Activated CD8-positive, alpha-beta T cell treated with anti-CD3 and anti-CD28 coated beads for 36 hours (primary cell): ENCODE measurements at places on chromosomes 13 and 19. TPM values are rescaled to one million over a fixed set of nuclear protein-coding genes. Genes with fewer than 3 reads are reported as not detected.

The LSR gene
- total RNA-seq = 20.6 TPM

DNA sequence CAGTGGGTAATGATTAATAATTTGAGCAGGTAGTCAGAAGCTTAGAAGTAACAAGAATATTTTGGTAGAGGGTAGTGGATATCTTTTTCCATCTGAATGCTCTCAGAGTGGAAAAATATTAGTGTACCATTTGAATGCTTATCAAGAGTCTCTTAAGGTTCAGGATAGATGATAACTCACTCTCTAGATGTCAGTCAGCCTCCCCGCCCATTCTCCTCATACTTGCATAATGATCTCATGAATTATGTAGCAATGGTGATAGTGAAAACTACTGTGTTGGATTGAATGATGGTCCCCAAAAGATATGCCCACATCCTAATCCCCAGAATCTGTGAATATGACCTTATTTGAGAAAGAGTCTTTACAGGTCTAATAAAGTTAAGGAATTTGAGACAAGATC lies 132.7 kb upstream of the KLF12 start:
- no peak overlapping the region for H3K4me3 ChIP-seq
- H3K27me3 ChIP-seq = no peaks in the 10 kb centered on the region
- DNase-seq = no peak
- no peak overlapping the region for H3K27ac ChIP-seq

GRCh38 chr13:31898378-31899071 lies 133.0 kb upstream of the FRY start:
- no peaks in the 10 kb centered on the region for H3K36me3 ChIP-seq
- no peak overlapping the region for H3K27ac ChIP-seq
- no peak overlapping the region for H3K4me3 ChIP-seq
- H3K27me3 ChIP-seq = no peaks in the 10 kb centered on the region
- DNase-seq = no peak

DNA sequence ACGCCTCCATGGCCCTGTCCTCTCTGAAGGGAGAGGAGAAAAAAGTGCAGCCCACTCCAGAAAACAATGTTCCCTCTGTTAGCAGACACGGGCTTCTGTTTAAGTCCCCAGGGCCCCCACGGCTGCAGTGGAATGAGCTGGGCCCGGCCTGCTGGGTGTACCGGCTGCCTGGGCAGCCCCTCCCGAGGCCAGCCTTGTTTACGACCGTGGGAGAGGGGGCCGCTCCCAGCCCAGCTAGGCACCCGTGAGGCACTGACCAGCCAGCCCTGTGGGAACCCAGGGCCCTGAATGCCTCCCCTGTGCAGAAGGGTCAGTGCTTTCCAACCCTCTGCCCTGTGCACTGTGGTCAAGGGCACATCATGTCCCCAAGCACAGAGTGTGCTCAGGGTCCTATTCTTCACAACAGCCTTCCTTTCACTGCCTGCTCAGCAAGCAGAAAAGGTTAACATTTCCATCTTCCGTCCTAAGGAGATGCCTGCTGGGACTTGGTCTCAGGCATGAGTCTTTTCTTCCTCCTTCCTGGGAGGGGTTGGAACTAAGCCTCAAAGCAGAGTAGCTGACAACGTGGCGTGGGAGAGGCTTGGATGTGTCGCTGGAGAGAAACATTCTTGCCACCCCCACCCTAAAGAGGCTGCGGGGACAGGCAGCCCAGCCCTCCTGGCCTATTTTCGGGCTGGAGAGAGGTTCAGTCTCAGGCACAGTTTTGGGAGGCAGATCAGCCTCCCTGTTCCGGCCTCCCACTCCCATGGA lies 90.1 kb downstream of the RGCC start:
- H3K27me3 ChIP-seq = no peaks in the 10 kb centered on the region
- peaks cover 21% of the 10 kb centered on the region for H3K4me1 ChIP-seq
- no peaks in the 10 kb centered on the region for H3K36me3 ChIP-seq
- no peak overlapping the region for H3K4me3 ChIP-seq

The ZNF382 gene
- total RNA-seq = 10.8 TPM

The SLITRK5 gene
- not detected for total RNA-seq

DNA sequence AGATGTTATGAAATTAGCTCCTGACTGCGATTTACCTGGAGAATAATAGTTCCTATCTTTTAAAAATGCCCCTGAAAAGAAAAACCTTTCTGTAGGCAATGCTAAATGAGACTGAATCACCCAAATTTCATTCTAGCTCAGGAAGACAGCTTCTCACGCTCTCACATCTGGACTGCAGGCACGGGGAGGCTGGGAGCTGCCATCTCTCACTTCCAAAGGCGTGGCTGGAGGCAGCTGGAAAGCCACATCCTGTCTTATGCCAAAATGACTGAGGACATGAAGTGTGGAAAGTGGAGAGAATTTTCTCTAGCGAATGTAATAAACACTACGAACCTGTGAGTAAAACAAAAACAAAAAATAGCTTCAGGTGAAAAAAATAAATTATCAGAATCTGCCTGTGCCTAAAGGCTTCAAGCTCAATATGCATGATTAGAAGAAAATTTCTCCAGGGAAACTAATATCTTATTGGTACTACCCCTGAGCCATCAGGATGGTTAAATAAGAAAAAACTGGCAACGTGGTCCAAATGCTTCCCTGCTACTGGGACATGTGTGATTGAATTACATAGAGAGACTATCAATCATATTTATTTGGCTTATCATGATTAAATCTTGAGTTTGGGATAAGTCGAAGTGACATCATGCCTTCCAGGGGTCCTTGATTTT lies 58.1 kb upstream of the UBL3 start:
- DNase-seq = no peak
- H3K36me3 ChIP-seq = no peaks in the 10 kb centered on the region
- no peaks in the 10 kb centered on the region for H3K27me3 ChIP-seq
- H3K27ac ChIP-seq = no peak overlapping the region
- H3K4me1 ChIP-seq = peaks cover 10% of the 10 kb centered on the region

DNA sequence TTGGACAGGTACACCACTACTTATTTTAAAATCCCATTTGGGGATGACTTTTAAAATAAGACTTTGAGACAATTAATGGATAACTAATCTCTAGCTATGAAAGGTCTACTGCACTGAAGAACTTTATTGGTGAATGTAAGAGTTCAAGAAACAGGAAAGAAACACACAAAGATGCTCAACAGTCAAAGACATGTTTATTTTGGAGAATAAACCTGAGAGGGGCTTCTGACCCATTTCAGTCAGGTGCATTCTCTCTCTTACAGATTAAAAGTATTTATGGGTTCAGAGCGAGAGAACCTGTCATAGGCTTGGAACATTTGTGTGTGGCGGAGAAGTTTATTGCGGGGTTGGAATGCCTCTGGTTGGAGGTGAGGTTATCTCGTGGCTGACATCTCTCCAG lies 94.3 kb upstream of the USP29 start:
- no peaks in the 10 kb centered on the region for H3K27me3 ChIP-seq
- peaks cover 2% of the 10 kb centered on the region for H3K36me3 ChIP-seq
- H3K27ac ChIP-seq = no peak overlapping the region
- H3K4me1 ChIP-seq = no peaks in the 10 kb centered on the region
- no peak overlapping the region for H3K4me3 ChIP-seq
- DNase-seq = no peak

The SIGLECL1 gene
- total RNA-seq = not detected

- no peaks in the 10 kb centered on the region for H3K4me1 ChIP-seq
- H3K27ac ChIP-seq = no peak overlapping the region
- no peak for DNase-seq
- peaks cover 38% of the 10 kb centered on the region for H3K36me3 ChIP-seq
- no peak overlapping the region for H3K4me3 ChIP-seq
- H3K27me3 ChIP-seq = no peaks in the 10 kb centered on the region
These were observed 35.1 kb downstream of the ATP4B start for GRCh38 chr13:113622791-113623490.

GRCh38 chr19:6484831-6485230 lies 3.2 kb upstream of the DENND1C start:
- no peak for DNase-seq
- H3K27ac ChIP-seq = no peak overlapping the region
- peaks cover 7% of the 10 kb centered on the region for H3K36me3 ChIP-seq

The DACH1 gene
- not detected for total RNA-seq
